H54 (cell line): ENCODE measurements at places on chromosomes 7 and 10.

DNA sequence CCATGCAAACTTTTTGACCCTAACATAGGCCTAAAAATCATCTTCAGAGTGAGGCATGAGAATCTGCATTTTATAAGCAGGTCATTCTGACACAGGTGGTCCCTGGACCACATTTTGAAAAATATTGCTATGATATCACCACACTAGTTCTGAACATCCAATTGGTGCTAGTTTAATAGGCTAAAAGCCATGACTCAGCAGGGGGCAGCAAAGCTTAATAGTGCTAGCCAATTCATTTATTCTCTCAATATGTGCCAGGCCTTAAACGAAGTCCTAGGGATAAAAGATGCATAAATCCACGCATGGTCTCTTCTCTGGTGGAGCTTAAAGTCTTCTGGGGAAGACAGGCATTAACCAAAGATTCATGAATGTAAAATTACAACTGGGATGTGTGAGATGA lies 10.2 kb upstream of the SLC25A28 start:
- no peak for DNase-seq

GRCh38 chr7:129162732-129163131 lies 18.2 kb downstream of the TSPAN33 start:
- no peak for DNase-seq

DNA sequence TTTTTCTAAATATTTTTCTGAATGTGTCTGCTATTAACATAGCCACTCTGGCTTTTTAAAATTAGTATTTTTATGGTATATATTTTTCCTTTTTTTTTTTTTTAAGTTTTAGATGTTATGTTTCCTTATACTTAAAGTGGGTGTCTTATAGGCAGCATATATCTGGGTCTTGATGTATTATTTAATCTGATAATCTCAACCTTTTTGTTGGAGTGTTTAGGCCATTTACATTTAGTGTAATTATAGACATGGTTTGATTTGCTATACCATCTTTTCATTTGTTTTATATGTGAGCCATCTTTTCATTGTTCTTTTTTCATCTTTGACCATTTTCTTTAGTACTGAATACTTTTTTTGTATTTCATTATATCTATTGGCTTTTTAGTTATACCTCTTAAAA lies 45.0 kb downstream of the TRUB1 start:
- no peak for DNase-seq

DNA sequence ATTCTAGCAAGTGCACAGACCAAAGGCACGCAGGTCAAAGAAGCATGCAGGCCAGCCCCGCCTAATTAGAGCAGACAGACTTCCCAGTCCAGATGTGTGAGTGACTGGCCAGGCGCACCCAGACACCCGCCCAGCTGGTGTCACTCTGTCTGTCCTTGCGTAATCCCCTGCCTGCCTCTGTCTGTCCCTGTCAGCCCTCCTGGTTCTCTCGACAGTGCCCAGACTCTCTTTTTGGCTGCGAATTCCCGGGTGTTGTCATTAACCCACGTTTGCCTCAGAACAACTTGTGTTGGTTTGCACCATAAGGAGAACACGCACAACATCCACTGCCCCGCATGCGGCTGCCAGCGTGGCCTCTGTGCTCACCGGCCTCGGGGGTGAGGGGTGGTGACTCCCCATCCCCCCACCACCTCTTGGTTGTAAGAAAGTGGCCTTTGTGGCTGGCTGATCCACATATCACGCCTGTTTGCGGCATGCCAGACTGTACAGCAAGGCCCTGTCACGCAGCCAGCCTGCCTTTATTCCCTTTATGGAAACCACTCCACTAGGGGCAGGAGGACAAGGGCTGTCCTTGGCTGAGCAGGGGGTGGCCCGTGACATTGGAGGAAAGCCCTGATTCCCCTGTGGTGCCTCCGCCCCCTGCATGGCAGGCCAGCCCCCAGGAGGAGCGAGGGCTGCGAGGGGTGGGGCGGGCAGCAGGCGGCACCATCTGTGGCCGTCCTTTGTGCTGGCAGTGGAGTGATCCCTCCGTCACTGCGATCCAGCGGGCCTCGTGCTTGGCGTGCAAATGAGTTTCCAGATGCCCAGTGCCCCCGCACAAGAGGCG lies 72.8 kb upstream of the PPIF start:
- DNase-seq: no peak

DNA sequence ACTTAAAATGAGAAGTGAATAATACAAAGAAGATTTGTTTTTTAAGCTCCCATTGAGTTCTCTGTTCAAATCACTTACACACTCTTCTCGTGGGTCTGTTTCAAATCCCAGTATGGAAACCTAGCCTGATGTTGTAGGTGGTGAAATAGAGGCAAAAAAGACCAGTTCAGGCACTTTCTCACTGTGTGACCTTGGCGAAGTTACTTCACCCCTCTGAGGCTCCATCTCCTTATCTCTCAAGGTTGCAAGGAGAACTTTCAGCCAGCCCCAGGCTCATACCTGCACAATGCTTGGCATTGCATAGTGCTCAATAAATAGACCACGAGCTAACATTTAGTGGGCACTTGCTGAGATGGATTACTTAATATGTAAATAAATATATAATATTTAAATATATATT lies 90.1 kb downstream of the PRLHR start:
- no peak for DNase-seq

DNA sequence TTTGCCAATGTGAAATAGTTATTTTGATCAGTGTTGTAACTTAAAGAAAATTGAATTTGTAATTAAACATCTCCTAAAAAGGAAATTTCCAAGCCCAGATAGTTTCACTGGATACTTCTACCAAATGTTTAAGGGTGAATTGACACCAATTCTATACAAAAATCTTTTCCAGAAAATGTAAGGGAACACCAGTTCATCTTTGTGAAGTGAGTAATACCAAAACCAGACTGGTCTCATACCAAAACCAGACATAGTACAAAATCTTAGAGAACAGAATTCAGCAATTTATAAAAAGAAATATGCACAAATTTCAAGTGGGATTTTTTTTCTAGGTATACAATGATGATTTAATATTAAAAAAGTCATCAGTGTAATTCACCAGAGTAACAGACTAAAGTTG lies 86.0 kb upstream of the ZNF32 start:
- no peak for DNase-seq

GRCh38 chr7:1703871-1704810 lies 34.1 kb downstream of the ELFN1 start:
- no peak for DNase-seq

GRCh38 chr10:89250865-89251408 lies 638 bp downstream of the LIPA start:
- DNase-seq: no peak

DNA sequence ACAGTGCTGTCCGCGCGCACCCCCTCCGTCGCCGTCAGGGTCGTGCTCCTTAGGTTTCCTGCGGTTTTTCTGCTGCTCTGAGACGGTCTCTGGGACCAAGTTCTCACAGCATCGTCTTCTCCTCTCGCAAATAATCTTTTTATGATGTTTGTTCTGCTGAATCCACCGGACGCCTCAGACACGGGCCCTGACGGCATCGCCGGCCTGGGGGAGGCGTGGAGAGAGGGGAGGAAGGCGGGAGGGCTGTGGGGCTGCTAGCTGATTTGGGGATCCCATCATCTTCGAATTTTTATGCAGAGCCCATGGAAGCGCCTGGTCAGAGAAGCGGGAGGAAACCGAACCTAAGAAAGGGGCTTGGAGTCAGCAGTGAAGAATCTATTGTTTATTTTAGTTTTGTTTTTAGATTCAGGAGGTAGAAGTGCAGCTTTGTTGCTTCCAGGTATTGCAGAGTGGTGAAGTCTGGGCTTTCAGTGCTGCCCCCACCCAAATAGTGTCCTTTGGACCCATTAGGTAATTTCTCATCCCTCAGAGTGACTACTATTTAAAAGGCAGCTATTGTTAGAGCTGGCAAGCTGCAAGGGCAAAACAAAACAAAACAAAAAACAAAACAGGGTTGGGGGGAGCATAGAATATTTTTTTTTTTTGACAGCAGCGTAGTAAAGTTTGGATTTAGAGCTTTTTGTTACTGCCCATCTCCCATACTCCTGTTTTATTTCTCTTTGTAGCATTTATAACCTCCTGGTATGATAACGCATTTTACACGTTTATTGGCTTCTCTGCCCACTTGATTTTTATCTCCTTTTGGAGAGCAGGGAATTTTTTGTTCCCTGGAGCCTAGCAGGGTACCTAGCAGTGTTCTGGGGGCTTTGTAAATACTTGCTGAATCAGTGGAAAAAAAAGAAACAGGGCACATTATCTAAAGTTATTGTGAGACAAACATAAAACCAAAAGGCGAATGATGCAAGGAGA lies 92.6 kb downstream of the SPAG6 start:
- DNase-seq: peak; percentile 30

- DNase-seq: no peak
These were observed 185.0 kb upstream of the PODXL start for GRCh38 chr7:131741446-131741845.

DNA sequence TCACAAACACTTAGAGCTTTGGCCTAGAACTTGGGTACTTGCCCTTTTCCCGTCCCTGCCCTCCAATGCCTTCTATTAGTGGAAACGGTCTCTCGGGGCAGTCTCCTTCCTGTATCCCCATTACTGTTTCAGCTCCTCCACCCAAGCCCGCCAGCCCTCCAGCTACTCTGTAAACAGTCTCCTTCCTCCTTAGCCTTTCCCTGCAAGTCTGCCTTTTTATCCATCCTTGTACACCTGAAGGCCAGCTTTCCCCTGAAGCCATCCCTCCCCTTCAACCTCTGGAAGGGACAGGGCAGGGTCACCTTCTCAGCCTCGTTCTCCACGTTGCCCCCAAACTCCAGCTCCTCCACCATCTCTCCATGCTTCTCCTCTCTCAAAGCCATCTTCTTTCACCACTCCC lies 108.1 kb upstream of the ZNF746 start:
- no peak for DNase-seq

GRCh38 chr7:31603046-31603445 lies 84.0 kb upstream of the PPP1R17 start:
- no peak for DNase-seq

- no peak for DNase-seq
These were observed 16.7 kb upstream of the CCDC3 start for GRCh38 chr10:13018171-13018570.

GRCh38 chr7:105713488-105714465 lies 132.5 kb upstream of the EFCAB10 start:
- DNase-seq: peak; percentile 20

DNA sequence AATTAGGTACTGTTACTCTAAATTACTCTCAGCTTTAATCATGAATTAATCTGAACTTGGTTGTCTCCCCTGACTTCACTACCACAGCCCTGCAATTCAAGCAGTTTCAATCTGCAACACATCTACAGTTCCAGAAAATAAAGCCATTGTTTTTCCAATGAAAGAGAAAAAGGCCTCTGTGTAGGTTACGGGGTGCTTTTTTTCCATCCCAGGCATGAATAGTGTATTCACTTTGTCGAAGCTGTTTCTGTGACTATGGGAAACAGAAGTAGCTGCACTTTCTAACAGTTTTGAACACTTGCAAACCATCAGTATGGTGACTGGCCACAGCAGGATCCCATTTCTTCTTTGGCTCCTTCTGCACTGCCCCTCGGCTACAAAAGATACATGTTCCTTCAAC lies 460.2 kb downstream of the GRM8 start:
- no peak for DNase-seq

DNA sequence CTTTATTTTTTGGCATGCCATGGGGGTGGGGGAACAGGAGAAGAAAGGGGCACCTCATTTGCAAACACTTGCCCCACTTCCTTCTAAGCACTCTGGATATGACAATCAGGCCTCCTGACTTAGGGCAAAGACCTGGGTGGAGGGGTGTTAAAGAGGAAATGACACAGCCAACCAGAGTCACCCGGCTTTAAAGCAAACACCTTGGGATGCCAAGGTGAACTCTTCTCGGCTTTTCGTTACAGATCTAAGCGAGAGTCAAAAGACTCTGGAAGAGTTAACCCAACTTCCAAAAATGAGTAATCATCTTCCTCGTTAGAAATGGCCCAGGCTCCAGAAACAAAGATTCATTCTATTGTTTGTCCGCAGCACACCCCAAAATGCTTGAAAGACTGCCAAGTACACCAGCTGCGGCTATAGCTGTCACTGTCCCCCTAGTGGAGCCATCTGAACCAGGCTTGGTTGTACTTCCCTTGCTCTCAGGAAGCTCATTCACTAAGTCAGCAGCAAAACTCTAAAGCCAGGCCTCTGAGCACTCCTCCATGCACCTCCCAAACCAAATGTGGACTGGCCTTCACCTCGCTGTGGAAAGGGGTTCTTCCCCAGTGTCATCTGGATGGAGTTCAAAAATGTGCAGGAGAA lies 24.8 kb downstream of the FAM53B start:
- DNase-seq: peak; percentile 66

DNA sequence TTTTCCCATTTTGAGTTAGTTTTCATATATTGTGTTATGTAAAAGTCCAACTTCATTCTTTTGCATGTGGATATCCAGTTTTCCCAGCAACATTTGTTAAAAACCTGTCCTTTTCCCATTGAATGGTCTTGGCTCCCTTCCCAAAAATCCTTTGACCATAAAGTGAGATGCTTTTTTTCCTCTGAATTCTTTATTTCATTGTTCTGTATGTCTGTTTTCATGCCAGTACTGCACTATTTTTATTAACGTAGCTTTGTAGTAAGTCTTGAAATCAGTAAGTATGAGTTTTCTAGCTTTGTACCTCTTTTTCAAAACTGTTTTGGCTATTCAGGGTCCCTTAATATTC lies 20.0 kb downstream of the C1GALT1 start:
- DNase-seq: no peak

GRCh38 chr7:45001138-45001694 lies 1.2 kb downstream of the CCM2 start:
- peak; percentile 33 for DNase-seq

DNA sequence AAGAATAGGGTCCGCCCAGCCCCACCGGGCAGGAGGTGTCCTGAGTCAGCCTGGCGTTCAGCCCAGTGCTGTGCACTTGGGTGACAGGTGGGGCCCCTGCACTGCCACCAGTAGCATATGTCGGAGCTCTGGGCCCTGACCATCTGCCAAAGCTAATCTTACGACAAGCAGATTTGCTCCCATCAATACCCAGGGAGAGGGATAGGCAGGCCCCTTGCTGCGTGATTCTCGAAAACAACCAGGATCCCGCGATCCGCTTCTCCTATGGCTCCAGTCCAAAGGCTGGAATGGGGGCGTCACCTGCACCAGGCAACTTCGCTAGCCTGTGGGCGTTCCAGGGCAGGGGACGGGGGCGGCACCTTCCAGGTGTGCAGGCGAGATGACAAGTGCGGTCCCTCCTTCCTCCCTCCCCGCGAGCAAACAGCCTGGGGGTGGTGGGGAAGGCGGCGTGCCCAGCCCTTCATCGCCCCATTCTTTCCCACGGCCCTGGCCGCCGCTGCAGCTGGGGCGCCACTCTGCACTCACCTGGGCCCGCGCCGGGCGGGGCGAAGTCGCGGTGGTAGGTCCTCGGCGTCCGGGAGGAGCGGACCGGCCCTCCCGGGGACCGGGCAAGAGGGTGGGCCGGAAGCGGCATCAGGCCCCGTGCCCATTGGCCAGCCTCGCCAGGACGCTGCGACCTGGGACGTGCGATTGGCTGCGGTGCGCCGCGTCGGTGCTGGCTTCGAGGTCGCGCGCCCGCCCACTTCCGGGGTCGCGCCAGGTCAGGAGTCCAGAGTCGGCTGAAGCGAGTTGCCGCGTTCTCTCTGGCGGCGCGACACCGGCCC lies at the start of gene TECPR1:
TECPR1 (minus strand) TSS at position 632 of the 824 bp plus-strand sequence. CDS start 6,086 bp downstream, outside the sequence.
- DNase-seq: peak; percentile 99

GRCh38 chr7:155576900-155577508 lies 30.6 kb upstream of the CNPY1 start:
- no peak for DNase-seq
